Daoy (cell line): ENCODE measurements at places on chromosomes 11 and 22. TPM values are rescaled to one million over a fixed set of nuclear protein-coding genes. Genes with fewer than 3 reads are reported as not detected.
A peak's percentile ranks its signal among the peaks of the same experiment; 100 is the strongest.

DNA sequence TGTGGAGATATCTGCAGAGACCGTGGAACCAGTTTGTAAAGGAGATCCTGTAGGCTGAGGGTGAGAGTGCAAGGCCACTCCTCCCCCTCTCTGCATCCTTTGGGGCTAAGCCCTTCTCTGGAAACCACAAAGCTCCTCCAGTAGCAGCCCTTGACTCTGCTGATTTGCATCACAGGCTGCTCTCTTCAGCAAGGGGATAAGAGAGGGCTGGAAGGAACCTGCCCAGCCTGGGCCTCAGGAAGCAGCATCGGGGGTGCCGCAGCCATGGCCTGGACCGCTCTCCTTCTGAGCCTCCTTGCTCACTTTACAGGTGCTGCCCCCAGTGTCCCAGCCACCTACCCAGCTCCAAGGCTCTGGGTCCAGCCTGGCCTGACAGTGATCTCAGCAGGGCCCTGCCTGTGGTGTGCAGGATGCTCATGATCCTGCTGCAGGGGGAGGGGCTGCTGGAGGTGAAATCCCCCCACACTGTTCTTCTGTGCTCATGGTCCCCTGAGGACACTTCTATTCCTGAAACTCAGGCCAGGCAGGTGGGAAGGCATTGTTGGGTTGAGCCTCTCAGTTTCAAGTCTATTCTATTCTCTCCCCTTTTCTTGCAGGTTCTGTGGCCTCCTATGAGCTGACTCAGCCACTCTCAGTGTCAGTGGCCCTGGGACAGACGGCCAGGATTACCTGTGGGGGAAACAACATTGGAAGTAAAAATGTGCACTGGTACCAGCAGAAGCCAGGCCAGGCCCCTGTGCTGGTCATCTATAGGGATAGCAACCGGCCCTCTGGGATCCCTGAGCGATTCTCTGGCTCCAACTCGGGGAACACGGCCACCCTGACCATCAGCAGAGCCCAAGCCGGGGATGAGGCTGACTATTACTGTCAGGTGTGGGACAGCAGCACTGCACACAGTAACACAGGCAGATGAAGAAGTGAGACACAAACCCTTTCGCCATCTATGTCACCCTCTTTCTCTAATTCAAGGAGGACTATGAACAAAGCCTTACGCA is 68.5 kb upstream of the IGLL5 start:
- DNase-seq, result no peak

DNA sequence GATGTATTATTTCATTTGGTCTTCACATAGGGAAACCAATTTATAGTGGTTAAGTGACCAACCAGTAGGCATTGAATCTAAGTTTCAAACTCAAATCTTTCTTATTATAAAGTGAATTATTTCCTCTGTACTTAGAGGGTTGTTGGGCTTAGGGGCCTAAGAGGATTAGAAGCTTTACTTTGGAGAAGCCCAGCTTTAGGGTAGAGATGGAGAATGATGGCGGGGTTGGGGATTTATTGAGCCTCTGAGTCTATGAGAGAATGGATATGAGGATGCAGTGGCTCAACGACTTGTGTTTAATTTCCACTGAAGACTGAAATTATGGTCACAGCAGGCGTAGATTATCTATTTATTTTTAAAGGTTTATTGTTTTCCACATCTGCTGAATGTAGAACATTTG is 55.5 kb downstream of the CHRDL2 start:
- DNase-seq, result no peak

DNA sequence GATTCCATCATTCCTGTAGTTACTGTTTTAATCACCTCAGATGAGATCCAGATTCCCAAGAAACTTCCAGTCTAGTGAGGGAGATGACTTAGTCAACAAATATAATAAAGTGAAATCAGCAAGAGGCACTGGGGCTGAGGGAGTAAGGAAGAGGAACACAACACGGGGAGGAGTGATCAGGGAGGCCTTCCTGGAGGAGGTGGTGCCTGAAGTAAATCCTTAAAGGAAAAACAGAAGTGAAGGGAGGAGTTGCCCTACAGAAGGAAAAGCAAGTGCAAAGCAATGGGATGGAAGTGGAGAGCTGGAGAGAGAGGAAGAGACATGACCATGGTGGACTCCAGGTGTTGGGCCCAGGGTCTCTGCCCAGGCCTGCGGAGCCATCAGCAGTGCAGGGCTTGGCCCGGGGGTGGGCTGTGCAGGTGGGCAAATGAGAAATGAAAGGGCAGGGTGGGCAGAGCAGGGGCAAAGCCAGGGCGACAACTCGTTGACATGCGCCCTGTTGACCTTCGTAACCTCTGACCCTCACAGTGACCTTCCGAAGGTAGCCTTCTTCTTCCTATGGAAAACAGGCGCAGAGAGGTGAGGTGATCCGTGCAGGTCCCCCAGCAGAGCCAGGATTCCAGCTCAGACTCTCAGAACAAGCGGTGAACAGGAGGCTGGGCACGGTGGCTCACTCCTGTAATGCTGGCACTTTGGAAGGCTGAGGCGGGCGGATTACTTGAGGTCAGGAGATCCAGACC is 12.1 kb upstream of the PPARA start:
- DNase-seq, result no peak

DNA sequence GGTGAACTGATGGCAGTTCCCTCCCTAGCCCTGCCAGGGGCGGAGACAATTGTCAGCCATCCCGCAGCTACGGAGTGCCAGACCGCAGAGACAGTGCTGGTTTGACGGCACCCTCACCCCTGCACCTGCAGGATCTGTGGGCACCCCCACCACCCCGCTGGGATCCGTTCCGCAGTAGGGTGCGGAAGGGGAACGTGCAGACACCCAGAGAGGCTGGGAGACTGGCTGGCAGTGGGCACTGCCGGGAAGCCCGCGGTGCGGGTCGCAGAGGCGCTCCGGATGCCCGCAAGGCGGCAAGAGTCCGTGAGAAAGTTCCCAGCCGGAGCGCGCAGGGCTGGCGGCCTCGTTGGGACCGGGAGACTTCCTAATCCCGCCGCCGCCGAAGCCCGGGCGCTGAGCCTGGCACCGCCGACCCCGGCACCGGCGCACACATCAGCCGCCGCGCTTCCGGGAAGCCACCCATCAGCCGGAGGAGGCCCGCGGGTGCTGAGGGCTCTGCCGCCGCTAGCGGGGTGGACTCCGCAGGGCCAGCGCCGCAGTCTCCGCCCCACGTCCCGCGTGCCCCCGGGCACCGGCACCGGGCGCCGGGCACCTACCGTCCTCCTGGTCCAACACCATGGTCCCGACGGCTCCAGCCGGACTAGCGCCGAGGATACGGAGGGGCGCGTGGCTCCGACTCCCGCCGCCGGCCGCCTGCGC is 4.3 kb upstream of the LMO1 start:
- peak; percentile 46 for DNase-seq

The LRRC51 gene
- total RNA-seq, result 3.3 and 6.4 TPM in 2 replicates

The DCUN1D5 gene
- total RNA-seq, result 131 and 184 TPM in 2 replicates
